ENCODE measurements at places on chromosomes 6 and 20.

DNA sequence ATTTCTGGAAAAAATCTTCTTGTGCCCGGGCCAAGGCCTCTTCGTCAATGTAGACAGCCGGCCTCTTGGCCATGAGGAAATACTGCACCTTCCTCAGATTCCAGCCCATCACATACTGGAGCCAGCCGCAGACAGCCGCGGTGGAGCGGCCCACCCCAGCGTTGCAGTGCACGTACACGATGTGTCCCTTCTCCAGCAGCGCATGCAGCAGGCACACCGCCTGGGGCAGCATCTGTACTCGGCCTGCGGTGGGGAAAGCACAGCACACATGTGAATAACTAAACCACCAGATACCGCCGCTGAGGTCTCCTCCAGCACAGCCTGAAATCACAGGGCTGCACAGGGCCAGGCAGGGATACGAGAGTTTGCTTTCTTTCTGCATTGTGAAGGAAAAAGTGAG lies 107.9 kb downstream of the EPM2A start:
- DNase-seq = no peak

GRCh38 chr6:149934249-149935156 lies 7.3 kb upstream of the ULBP2 start:
- DNase-seq = peak; percentile 91

DNA sequence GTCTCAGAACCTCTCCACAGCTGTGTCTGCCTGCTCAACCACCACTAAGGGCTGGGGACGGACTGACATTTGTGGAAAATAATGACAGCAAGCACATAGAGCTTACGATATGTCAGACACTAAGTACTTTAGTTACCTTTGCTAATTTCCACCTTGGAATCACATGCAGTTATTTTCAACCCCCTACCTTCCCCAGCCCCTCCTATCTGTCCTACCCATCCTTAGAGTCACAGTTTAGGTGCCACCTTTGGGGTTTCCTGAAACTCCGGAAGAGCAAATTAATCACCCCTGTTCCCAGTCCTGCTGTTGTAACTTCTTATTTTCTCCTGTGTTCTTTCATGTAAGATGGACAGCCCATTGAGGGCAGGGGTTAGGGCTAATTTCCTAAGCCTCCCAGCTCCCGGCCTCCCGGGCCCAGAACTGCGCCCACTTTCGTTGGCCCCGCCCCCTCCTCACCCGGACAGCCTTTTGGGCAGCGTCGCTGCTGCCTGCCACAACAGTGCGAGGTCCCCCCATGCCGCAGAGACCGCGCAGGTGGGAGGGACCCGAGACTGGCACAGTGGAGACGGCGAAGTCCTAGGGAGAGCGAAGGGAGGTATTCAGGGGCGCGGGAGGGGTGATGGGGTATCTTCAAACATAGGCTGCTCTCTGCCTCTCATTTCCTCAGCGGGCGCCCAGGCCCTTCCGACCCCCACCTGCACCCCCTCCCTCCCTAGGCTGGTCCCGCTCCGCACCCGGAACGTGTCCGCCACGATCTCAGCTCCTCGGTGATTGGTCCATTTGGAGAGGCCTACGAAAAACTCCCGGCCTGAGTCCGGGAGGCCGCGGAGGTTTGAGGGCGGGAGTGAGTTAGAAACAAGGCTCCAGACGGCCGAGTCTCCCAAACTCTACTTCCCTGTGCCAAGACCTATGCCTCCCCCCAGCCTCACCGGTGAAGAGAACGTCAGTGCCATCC lies 1.1 kb downstream of the DDAH2 start:
- DNase-seq = no peak

- DNase-seq = no peak
Observed at GRCh38 chr6:119112812-119113530, 34.5 kb upstream of the FAM184A start.

DNA sequence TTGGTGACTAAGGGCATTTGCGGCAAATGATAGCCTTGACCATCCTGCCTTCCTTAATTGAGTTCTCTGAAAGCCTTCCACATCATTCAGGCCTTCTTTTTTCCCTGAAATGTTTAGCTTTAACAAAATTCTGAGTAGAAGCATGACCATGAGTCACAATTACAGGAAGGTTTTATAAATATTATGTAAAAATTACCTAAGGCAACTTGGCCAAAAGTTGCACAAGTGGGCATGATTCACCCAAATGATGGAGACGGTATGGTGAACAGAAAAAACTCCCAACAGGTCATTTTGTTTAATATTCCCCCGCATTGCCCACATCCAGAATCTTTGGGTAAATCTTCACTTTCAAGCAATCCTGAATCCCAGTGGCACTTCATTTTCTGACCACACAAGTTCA lies 37.0 kb downstream of the MC3R start:
- no peak for DNase-seq

GRCh38 chr20:58271606-58272351 lies 37.7 kb upstream of the RAB22A start:
- DNase-seq = no peak

GRCh38 chr6:54284161-54284860 lies 23.9 kb upstream of the TINAG start:
- DNase-seq = no peak

- no peak for DNase-seq
Observed at GRCh38 chr20:1813101-1813529, 82.1 kb upstream of the SIRPA start.

- no peak for DNase-seq
Observed at GRCh38 chr6:79864001-79864400, 83.4 kb downstream of the ELOVL4 start.

DNA sequence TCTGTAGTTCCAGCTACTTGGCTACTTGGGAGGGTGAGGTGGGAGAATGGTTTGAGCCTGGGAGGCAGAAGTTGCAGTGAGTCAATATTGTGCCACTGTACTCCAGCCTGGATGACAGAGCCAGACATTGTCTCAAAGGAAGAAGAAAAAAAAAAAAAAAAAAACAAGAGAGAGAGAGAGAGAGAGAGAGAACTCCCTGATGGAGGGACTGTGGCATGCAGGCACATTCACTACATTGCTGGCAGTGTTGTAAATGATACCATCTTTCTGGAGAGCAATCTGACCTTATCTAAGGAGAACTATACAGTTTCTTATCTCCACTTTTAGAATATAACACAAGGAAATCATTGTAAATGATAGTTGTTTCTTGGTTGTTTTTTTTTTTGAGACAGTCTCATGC lies 85.1 kb downstream of the MDN1 start:
- no peak for DNase-seq

DNA sequence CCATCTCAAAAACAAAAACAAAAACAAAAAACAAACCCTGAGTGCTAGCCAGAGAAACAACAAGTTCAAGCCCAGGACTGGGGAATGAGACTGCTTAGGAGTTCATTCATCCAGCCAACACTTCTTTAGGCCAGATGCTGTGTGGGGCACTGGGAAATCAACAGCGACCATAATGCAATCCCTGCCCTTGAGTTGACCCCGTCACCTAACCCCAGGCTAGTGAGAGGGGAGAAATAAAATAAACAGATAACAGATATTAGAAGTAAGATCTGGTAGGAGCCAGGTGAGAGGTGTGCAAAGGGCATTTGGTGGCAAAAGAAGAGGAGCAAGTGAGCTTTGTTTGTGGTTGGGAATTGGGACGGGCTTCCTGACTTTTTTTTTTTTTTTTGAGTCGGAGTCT lies 4.9 kb upstream of the RPL10A start:
- no peak for DNase-seq

- no peak for DNase-seq
Observed at GRCh38 chr6:7425808-7426190, 36.2 kb downstream of the RIOK1 start.

GRCh38 chr20:47067776-47068175 lies 173.1 kb downstream of the EYA2 start:
- DNase-seq = no peak

GRCh38 chr20:25399037-25399430 lies 8.4 kb upstream of the ABHD12 start:
- DNase-seq = no peak

DNA sequence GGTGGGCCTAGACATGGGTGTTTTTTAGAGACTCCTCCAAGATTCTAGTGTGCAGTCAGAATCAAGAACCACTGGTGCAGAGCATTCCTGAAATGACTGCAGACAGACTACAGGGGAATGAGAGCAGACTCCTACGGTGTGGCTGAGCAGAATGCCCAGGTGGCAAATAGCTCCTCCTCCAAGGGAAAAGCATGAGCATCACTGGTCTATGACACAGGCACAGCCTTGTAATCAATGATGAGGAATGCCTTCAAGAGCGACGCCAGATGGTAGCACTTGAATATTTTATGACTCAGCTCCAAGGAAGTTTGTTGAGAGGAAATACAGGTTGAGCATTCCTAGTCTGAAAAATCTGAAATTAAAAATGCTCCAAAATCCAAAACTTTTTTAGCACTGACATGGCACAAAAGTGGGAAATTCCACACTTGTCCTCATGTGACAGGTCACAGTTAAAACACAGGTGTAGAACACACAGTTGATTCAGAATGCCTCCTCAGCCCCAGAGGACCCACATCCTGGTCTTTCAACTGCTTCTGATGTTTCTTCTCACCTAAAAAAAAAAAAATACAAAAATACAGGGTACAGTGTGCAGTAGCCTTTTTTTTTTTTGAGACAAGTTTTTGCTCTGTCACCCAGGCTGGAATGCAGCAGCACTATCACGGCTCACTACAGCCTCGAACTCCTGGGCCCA lies 10.6 kb upstream of the FAM8A1 start:
- no peak for DNase-seq

DNA sequence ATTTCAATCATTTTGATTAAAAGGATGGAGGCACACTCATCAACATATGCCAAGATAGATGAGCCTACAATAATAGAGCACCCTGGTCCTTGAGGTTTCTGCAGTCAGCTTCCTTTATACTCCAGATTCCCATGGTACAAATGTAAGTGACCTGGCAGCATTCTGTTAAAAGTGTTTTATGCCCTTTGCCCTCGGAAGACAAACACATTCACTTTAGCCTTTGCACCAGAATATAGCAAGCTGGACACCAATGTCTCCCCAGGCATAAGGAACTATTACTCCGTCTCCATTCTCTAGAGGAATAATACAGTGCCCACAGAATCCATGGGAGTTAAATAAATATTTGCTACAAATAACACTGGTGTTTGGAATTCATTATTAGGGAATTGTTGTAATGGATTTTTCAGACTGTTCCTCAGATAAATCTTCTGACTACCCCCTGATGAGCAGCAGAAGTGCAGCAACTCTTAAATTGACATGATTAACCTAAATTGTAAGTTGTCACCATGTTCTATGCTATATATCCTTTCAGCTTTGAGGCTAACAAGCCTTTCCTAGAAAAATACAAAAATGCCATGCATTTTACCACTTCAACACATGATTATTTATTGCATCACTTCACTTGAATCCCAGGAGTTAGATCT lies 340.2 kb downstream of the TBC1D32 start:
- no peak for DNase-seq

GRCh38 chr6:109079981-109080380 lies 14.7 kb downstream of the SESN1 start:
- peak; percentile 50 for DNase-seq

- no peak for DNase-seq
Observed at GRCh38 chr6:44439270-44440045, 52.0 kb downstream of the CDC5L start.

DNA sequence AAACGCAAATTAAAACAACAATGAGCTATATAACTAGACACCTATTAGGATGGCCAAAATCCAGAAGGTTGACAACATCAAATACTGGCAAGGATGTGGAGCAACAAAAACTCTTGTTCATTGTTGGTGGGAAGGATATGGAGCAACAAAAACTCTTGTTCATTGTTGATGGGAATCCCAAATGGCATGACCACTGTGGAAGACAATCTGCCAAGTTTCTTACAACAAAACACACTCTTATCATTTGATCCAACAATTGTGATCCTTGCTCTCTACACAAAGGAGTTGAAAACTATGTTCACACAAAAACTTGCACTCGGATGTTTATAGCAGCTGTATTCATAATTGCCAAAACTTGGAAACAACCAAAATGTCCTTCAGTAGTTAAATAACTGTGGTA lies 61.8 kb upstream of the LAMA2 start:
- no peak for DNase-seq
